ENCODE measurements at places on chromosomes 12 and 14.

GRCh38 chr14:44027397-44027796 is 479.7 kb downstream of the FSCB start:
- no peak for DNase-seq

DNA sequence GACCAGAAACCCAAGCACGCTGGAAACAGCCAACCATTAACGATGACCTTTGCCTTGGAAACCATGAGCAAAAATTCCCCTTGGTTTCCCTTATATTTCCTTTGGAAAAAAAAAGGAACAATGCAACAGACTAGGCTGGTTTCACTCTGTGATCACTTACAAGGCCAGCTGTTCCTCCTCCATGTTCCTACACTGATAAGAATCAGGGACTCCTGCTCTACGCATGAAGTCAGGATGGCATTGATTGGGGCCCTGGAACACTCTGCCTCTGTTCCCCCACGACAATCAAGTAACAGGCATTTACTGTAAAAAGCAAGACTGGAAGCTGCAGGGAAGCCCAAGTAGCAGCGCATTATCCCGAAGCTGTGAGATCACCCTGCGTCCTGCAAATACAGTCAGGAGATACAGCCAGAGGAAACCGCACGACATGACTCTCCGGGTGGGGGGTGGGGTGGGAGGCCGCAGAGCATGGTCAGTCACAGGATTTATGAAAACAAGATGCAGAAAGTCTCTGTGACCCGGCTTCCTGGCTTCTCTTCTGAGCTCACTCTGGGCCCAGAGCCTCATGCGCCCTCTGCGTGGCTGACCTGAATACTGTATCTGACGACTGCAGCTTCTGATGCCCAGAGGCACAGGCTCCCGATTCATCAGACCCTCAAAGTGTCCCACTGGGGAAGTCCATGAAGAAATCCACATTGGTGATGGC is 31.1 kb downstream of the SSH1 start:
- peak; percentile 56 for DNase-seq

GRCh38 chr14:76375947-76376404 is at the start of gene ESRRB:
TSS of gene ESRRB (plus strand) at chr14:76376137. CDS start at chr14:76376402, 265 bp downstream.
- no peak for DNase-seq

GRCh38 chr12:47210776-47211175 is 131.0 kb upstream of the AMIGO2 start:
- DNase-seq, result no peak

DNA sequence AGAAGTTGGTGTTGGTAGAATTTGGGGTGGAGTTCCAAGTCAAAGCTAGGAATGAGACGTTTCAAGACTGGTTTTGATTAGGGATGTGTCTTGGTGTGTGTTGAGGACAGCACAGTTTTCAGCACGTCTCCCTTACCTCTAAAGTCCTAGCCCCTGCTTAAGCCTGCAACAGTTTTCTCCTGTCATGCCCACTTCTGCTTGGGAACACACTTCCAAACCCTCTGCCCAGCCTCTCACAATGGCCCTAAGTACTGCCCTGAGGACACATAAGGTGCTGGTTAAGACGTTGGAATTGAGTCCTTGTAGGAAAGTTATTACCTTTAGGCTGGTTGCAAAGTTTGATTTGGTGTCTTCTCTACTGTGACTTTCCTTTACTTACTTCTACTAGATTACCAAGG is 710 bp upstream of the BMAL2 start:
- no peak for DNase-seq

GRCh38 chr12:12323118-12323517 is 26.9 kb downstream of the MANSC1 start:
- DNase-seq, result no peak

- DNase-seq, result no peak
These were observed 23.8 kb downstream of the MLXIP start for GRCh38 chr12:122102331-122102730.

GRCh38 chr12:91505006-91505405 is 322.4 kb upstream of the DCN start:
- no peak for DNase-seq

GRCh38 chr12:108846290-108846701 is 11.1 kb downstream of the SSH1 start:
- peak; percentile 67 for DNase-seq

DNA sequence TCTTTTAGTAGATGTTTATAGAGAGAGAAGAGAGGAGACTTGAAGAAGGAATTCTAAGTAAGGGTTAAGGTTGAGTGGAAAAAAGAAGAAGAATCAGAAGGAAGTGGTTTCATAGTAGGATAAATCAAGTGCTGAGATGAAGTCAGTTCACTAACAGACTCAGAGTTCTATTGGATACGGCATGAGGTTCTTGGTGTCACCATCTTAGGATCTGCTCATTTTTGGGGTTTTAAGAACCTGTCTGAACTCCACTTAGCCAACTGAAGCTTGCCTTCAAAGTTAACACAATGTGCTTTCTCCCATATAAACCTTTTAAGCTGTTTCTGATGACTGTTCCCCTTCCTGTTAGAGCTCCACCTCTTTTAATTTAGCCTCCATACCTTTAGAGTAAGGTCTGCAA is 152.6 kb downstream of the PRKCH start:
- no peak for DNase-seq

GRCh38 chr14:31286456-31287293 is 79.1 kb upstream of the HECTD1 start:
- DNase-seq, result no peak

DNA sequence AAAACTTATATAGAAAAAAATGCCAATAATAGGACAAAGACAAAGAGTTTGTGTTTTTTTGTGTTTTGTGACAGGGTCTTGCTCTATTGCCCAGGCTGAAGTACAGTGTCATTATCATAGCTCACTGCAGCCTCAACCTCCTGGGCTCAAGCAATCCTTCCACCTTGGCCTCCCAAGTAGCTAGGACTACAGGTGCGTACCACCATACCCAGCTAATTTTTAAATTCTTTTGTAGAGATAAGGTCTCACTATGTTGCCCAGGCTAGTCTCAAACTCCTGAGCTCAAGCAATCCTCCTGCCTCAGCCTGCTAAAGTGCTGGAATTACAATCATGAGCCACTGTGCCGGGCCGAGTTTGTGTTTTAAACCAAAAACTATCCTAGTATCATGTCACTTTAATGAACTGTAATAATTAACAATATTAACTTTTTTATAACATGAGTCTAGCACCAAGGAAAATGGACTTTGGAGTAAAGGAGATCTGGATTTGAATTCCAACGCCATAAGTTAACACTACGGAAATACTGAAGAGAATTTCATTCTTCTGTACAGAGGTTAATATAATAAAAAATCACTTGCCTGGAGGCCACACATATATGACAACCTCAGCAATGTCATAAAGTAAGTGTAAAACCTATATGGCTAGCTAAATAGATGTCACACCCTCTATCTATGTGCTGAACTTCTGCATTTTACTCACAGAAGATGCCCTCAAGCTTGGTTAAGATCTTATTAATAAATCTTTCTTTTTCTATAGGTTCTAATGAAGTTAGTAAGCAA is 53.2 kb downstream of the EPS8 start:
- DNase-seq, result no peak

GRCh38 chr12:64675795-64676194 is 65.5 kb downstream of the RASSF3 start:
- DNase-seq, result no peak

Measured in midbrain (tissue), 1 donor.